ENCODE measurements at places on chromosomes 3 and 15.

DNA sequence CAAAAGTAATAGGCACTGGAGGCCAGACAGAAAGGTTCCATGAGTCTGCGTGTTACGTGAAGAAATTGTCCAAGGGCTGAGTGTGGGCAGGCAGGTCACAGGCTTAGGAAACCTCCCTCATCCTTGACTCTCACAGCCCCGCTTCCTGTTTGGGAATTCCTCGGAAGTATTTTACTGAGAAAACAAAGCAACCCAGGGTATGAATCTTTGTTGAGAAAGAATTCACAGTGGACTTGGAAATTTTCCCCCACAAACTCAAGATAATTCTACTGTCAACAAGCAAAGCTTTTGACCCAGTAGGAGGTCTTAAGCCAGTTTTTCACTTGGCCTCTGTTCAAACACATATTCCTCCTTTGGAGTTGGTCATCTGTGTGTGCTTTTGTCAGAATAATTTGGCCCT is 377.1 kb upstream of the TPM1 start:
- DNase-seq: no peak

- no peak for DNase-seq
Measured at GRCh38 chr3:125389282-125389681, 14.2 kb upstream of the ZNF148 start.

GRCh38 chr15:70569714-70570231 is 193.6 kb downstream of the UACA start:
- no peak for DNase-seq

DNA sequence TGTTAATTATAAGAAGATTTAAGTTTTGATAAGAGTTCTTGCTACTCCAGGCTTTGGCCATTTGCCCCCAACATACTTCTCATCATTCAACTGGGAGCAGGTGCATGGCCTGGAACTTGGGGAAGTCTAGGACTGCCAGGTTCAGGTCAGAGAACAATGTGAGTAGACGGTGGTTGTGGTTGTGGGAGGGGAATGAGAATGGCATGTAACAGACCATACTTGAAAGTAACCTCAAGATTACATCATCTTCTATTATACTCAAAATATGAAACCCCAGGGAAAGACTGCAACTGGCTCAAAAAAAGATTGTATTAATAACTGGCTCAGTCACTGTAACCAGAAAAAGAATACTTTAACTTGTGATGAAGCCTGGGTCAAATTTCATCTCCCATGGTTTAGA is 364.9 kb upstream of the DPPA4 start:
- no peak for DNase-seq

GRCh38 chr3:182617500-182617899 is 175.8 kb upstream of the ATP11B start:
- no peak for DNase-seq

DNA sequence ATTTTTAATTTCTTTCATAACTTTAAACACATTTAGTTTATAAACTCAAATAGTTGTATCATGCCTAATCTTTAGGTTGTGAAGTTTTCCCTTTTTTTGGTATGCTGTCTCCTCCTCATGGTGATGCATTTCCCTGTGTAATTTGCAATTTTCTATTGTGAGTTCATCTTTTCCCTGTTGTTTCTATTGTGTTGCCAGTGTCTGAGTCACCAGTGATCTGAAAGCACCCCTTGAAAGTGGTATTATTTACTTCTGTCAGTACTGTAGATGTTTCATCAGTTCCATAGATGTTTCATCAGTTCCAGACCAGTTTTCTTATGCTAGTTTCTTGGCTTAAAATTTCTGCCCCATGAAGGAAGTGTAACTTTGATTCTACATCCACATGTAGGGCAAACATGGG is 80.6 kb downstream of the OXSM start:
- no peak for DNase-seq

DNA sequence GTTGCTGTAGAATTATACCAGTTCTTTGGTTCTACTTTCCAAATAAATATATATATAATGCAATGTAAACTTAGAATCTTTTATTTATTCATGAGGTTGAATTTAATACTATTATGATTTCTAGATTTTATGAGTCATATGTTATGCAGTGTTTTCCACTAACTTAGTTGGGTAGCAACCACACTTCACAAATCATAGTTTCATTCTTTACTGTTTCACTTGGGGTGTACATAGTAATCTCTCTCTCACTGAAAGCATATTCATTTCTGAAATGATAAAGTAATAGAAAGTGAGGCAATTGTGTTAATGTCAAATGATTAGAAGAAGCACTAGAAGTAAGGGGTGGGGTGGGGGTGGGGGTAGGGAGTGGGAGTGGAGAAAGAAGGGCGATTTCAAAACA is 52.6 kb downstream of the IQCH start:
- no peak for DNase-seq

- DNase-seq: no peak
Measured at GRCh38 chr15:29616512-29616911, 205.8 kb downstream of the TJP1 start.

GRCh38 chr15:95681836-95682544 is 648.5 kb upstream of the NR2F2 start:
- no peak for DNase-seq

GRCh38 chr15:78565951-78566774 is 843 bp downstream of the CHRNA5 start:
- no peak for DNase-seq

DNA sequence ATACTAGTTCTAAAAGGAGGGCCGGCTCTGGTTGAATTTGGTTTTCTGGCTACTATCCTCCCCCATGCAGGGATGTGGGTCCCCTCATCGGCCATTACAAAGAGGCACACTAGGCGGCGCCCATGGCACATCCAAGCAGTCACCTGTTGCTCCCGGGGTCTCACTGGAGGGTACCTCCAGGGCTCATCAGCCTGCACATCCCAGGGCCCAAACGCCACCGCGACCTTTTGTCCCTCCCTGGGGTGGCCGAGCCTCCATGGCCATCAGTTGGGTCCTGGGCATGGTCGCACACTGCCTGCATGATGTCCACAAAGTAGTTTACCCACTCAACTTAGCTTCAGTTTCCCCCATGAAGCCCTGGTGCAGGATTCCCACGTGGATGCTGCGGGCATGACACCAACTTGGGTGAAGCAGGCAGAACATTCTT is 28.3 kb downstream of the IDH3A start:
- DNase-seq: peak; percentile 63

DNA sequence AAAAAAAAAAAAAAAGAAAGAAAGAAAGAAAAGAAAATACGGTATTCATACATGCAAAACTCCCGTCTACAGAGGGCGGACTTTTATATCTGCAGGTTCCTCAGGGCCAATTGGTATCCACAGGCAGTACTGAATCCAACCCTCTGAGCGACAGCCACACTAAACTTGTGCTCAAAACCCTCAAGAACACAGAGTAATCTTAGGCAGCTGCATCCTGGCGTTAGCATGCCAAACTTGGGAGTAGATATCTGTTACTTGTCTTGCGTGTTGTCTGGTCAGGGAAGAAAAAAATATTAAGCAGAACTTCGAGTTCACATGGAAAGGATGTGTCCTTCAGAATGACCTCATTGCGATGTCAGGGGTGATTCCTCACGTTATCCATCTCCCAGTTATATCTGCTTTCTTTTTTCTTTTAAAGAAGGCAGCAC is 12.8 kb downstream of the SNAP23 start:
- no peak for DNase-seq

GRCh38 chr3:128307781-128308469 is 154.6 kb downstream of the EEFSEC start:
- no peak for DNase-seq

DNA sequence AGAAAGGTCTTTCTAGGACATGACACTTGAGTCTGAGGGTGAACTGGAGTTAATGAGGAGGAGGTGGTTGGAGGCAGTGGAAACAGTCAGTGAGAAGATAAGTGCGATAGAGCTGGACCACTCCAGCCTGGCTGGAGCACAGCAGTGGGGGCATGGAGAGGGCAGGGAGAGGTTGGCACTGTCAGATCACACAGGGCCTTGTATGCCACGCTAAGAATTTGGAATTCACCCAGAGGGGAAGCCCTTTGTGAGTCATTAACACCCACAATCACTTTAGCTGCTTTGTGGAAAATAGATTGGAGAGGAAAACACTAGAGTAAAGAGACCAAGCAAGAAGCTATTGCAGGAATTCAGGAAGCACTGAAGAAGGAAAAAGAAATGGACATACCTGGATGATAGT is 83.3 kb downstream of the ZNF621 start:
- no peak for DNase-seq

DNA sequence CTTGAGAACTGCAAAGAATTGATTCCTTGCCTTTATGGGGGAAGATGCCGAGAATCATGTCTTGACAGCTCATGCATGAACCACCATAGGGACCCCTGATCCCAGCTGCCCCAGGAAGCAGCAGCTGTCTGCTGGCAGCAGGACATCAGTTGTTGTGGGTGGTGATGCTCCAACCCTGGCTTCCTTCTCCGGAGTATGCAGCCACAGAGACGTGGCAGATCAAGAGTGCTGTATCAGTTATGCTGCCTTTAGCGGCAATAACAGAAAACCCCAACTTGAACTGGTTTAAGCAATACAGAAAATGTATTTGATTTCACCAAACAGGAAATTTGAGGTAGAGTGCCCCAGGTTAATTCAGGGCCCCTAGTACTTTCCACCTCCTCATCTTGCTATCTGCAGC is 92.2 kb upstream of the TNFAIP8L3 start:
- DNase-seq: no peak

DNA sequence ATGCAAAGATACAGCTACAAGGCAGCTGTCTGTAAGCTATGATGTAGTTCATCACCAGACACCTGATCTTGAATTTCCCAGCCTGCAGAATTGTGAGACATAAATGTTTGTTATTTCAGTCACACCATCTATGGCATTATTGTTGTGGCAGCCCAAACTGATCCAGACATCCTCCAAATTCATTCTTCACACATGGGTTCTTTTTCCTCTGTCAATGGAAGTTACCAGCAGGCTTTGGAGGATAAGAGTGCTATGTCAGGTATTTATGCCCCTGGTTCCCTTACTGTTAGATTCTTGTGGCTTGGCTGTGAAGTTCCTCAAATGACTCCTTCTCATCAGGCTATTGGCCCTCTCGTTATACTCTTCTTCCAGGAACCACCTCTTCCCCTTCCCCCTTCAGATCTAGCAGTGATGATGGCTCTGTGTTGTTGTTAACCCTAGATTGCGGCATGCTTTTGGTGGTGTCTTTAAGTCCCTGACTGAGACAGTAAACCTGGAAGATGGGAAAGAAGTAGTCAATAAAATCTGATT is 91.0 kb upstream of the CHMP2B start:
- no peak for DNase-seq

- DNase-seq: no peak
Measured at GRCh38 chr3:142319094-142319493, 93.7 kb upstream of the GK5 start.

- DNase-seq: no peak
Measured at GRCh38 chr15:57387564-57388076, 11.3 kb downstream of the CGNL1 start.

GRCh38 chr3:155664925-155665695 is 79.8 kb downstream of the PLCH1 start:
- peak; percentile 63 for DNase-seq

GRCh38 chr3:161177991-161178390 is 43.1 kb upstream of the NMD3 start:
- DNase-seq: no peak

DNA sequence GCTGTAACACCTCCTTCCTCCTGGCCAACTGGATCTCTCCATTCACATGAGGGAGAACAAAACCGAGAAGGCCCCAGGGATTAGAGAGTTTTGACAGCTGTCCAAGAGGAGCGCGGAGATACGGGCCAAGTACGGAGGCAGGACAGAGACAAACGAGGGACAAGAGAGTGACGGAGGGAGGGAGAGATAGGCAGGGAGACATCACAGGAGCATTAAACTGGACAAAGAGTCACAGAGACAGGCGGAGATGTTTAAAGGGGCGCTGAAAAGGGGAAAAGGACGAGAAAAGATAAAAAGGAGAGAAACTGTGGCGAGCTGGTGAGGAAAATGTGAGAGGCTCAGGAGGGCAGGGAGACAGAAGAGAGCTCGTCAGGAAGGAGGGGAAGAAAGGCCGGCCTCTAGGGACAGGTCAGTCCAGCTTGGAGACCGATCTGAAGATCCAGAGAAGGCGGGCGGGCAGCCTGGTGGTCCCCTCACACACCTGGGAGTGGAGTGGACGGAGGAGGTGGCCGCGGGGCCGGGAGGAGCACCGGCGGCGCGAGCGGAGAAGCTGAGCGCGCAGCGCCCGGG is 40.5 kb upstream of the ROPN1 start:
- peak; percentile 62 for DNase-seq

DNA sequence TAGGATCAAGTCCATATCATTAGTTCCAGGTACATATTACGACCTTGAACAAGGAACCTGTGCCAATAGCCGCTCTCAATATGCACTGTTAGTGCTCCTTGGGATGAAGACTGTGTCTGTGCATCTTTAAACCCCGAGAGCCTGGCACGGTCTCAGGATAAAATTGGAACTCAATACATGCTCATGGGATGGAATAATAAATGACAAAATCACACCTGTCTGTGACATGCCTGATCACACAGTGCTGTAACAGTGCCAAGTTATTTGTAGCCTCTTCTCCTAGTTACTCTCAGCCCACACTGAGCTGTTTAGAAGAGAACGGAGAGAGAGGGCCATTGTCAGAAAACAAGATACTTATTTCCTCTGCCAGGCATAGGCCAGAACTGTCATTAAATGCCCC is 82.2 kb downstream of the SSR3 start:
- DNase-seq: no peak

- DNase-seq: no peak
Measured at GRCh38 chr3:45199837-45200648, 26.0 kb downstream of the TMEM158 start.

- peak; percentile 60 for DNase-seq
Measured at GRCh38 chr3:171187706-171188290, 161.3 kb upstream of the SLC2A2 start.

DNA sequence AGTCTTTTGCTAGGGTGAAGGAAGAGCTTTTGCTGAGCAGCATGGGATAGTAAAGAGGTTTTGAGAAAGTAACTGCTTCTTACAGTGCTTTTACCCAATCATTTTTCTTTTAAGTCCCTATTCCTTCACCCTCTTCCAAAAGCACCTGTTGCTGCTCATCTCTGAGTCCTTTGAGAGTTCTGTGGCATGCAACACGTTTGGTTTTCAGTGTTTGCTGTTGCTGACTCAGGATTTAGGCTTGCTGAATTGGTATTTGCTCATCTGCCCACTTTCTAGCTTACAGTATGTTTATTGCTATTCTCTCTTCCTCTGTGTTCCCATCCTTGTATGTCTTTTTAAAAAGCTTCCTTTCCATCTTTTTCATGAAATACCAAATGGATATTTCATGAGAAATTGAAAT is 55.9 kb upstream of the THRB start:
- no peak for DNase-seq

DNA sequence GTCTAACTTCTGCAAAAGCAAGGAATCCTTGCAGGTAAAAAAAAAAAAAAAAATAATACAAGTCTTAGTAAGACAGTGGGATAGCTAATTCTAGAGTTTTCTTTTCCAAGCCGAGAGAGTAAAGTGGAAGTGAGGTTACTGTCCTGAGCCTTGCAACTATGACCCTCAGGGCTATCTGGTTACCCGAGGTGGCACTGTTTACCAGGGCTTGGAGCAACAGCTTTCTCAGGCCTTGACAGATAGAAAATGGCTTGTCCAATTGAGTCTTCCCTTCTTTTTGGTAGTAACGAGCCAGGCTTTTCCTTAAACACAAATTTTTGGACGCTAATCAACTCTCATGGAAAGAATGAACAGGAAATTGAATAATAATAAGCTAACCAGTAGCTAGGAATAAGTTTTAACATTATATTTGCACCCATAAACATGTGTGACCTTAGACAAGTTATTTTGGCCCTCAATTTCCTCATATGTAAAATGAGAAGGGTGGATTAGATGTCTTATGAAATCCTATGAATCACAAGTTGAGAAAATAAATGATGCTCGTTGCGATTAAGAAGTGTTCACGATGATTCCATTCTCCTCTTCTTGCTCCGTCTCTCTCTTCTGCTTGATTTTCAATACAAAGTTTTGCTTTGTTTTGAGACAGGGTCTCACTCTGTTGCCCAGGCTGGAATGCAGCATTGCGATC is 236.9 kb upstream of the KBTBD8 start:
- DNase-seq: no peak
